ENCODE measurements at places on chromosomes 5 and 9.

- no peak for DNase-seq
Observed at GRCh38 chr9:618478-618877, 223.0 kb upstream of the DMRT1 start.

- DNase-seq, result no peak
Observed at GRCh38 chr5:172188893-172189692, 1.1 kb upstream of the STK10 start.

GRCh38 chr5:9313751-9314150 lies 232.1 kb downstream of the SEMA5A start:
- DNase-seq, result no peak

DNA sequence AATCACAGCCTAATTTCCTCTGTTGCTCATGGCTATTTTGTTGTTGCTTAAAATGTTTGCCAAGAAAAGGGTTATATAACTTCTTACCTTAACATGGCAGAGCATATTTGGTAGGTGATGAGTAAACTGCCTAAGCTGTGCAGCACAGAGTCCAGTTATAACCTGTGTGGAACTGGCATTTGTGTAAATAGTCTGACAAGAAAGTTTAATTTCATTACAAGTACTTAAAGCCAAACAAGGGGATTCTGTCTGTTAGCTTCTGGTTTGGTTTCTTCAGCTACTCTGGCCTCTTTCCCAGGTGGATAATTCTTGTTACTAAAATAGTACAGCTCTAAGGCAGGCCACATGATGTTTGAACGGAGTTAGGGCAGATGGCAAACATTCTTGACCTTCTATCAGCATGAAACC lies 72.2 kb downstream of the PTCD2 start:
- DNase-seq, result no peak

GRCh38 chr9:128428644-128429512 lies 8.2 kb downstream of the CERCAM start:
- DNase-seq, result no peak

DNA sequence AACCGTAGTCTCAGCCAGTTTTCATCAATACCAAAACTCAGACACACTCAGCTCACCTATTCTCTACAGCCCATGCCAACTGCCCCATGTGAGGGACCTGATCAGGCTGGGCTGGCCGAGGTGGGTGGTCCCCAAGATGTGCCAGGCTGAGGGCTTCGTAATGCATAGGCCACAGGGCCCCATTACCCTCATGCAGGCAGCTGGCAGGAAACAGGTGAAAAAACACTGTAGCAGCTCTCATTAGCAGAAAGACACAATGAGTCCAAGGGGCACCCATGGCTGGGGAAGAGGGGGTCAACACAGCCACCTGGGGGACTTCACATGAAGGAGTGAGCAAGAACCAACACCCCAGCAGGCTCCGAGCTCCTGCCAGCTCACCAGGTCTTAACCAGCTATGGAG lies 8.2 kb downstream of the IPPK start:
- DNase-seq, result no peak

DNA sequence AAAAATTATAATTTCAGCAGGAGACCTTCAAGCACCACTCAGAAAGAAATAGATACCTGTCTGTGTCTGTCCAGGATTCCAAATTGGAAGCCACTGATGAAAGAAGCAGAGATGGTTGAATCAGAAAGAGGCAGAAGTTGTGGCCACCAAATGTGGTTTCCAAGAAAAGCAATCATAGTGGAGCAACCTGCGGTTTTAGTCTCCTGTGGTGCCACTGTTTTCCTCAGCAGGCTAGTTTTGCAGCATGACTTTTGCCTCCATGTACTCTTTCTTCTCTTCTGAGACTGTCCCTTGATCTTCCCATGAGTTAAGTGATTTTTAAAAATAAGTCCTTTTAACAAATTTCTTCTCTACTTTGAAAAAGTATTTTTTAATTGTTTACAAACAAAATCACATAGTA lies 535.8 kb downstream of the CYLC2 start:
- no peak for DNase-seq

- no peak for DNase-seq
Observed at GRCh38 chr9:109601181-109601580, 103.1 kb upstream of the PTPN3 start.

- DNase-seq, result no peak
Observed at GRCh38 chr9:21078702-21079101, 960 bp upstream of the IFNB1 start.

DNA sequence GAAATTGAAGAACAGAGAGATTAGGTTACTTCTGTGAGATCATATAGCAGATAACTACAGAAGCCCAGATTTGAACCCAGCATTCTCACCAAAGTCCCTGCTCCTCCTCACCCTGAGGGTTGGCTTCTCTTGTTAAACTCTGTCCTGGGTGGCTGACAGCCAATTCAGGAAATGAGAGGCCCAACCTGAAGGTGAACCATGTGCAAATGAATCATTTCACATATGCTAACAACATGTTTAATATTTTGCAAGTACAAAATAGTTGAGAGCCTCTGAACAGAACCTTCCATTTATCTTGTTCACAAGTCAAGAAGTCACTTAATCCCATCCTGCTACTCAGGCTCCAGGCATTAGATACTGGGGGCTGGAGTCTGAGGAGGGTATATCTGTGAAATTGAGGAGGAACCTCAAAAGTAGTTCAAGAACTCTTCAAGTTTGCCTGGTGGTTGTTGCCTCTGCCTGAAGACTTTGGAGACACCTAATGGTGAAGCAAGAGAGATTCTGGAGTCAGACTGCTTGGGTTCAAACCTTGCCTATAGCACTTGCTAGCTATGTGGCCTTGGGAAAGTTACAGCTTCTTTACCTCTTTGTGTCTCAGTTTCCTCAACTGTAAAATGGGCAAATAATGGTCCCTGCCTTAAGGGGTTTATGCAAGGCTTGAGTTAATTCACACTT lies 564.0 kb downstream of the PSAT1 start:
- DNase-seq, result no peak

DNA sequence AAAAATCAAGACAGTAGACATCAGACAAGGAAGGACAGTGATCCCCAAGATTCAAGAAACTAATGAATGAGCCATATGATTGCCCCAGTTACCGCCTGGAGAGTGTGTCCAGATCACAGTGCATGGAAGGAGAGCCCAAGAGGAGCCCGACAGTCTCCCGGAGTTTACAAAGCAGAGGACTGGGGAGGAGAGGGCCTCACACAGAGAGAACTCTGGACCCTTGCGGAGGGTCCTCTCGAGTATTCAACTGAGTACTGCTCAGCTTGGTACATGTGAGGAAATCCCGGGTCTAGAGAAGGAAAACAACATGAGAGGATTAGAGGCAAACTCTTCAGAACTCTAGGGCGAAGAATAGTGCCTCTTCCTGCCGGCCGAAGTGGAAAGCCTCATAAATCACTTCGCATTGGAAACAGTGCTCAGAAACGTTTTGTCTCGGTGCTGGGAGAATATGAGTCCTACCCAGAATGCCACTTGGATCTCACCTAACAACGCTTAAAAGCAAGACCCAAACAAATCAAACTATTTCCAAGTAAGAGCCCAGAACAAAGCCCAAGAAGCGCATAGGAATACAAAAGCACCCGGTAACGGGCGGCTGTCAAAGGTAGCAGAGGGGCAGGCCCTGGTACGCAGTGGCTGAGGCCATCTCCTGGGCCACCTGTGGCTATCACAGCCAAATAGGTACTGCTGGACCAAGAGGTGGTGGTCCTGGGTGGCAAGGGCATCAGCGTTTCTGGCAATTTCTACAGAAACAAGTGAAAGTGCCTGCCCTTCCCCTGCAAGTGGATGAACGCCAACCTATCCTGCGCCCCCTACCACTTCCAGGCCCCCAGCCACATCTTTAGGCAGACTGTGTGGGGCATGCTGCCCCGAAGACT lies 36.0 kb downstream of the FAM78A start:
- DNase-seq, result no peak

DNA sequence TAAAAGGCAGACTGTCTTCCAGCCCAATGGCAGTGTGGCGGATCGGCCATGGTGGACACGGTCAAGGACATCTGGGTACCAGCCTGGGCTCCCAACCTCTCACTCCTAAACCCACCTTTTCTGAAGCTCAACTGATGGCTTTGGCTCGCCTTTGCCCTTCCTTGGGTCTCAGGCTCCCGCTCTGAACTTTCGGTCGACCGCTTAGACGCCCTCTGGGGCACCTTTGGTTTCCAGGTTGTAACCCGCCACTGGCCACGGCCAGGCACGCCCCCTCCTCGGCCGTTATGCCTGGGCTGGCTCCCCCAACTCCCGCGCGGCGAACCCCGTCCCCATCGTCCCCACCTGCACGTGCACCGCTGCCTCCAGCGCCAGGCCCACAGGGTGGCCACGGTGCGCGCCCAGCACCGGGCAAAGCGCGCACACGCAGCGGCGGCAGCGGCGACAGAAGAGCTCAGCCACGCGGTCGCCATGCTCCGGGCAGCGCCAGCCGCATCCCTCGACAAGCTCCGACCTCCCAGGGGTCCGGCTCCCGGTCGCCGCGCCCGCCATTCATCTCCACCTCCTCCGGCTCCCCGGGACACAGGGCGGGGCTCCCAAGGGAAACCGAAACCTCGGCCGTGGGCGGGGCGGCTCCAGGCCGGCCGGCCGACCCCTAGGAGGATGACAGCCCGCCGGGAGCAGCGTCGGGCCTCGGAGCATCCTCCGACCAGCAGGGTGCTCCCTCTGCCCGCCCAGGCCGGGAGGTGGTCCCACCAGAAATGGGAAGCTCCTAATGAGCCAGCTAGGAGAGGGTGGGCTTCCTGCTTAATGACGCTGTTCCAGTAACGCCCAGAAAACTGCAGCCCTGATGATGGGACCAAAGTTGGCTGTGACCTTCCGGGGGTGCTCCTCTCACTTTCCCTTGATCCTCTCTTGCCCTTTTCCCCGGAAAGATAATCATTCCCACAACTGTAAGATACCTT lies at the start of gene TRIM14:
Gene TRIM14, minus strand, starts transcription at position 583 of the 962 bp plus-strand sequence. Its CDS starts 34 bp downstream, at position 549.
- peak; percentile 32 for DNase-seq
